ENCODE measurements at places on chromosomes 13 and 19. TPM values are rescaled to one million over a fixed set of nuclear protein-coding genes. Genes with fewer than 3 reads are reported as not detected.

- H3K4me1 ChIP-seq: no peaks in the 10 kb centered on the region
- DNase-seq: no peak
- no peaks in the 10 kb centered on the region for H3K27me3 ChIP-seq
- no peaks in the 10 kb centered on the region for H3K36me3 ChIP-seq
- no peak overlapping the region for H3K4me3 ChIP-seq
Observed at GRCh38 chr19:3118232-3119070, 17.4 kb upstream of the GNA15 start.

- H3K27me3 ChIP-seq: no peaks in the 10 kb centered on the region
- H3K4me3 ChIP-seq: peak overlapping the region; percentile 10
- no peaks in the 10 kb centered on the region for H3K4me1 ChIP-seq
- no peak for DNase-seq
- H3K36me3 ChIP-seq: no peaks in the 10 kb centered on the region
Observed at GRCh38 chr19:18223860-18224524, 2.2 kb downstream of the PDE4C start.

DNA sequence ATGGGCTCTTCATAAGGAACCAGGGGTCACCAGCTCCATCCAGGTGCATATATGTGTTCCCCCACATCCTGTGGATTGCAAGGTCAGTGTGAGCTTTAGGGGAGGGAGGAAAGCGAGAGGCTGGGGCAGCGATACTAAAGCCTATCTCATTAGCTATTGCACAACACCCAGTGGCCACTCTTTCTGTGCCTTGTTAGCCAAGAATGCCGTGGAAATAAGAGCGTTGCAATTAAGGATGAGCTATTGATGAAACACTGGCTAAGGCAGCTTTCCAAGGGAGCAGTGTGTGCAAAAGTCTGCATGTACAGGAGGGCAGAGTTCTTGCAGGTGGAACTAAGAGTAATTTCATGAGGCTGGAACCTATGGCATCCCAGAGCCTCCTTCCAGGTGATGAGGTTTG is 17.6 kb downstream of the TNFSF11 start:
- no peaks in the 10 kb centered on the region for H3K36me3 ChIP-seq
- H3K4me1 ChIP-seq: no peaks in the 10 kb centered on the region
- DNase-seq: no peak

GRCh38 chr19:39297931-39298634 is 1.9 kb downstream of the IFNL1 start:
- H3K27me3 ChIP-seq: no peaks in the 10 kb centered on the region
- no peak overlapping the region for H3K27ac ChIP-seq
- H3K36me3 ChIP-seq: no peaks in the 10 kb centered on the region
- no peak overlapping the region for H3K4me3 ChIP-seq
- no peaks in the 10 kb centered on the region for H3K4me1 ChIP-seq
- no peak for DNase-seq

DNA sequence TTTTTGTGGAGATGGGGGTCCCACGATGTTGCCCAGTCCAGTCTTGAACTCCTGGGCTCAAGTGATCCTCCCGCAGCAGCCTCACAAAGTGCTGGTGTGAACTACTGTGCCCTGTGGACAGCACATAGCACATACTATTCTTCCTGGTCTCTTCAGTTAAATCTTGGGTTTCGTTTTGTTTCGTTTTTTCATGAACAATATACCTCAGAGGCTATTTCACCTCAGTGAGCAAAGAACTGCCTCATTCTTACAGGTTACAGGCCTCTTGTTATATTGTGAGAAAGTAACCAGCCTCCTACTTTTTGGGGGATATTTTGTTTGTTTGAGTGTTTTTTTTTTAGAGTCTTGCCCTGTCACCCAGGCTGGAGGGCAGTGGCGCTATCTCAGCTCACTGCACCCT is 1.3 kb upstream of the C3 start:
- no peak overlapping the region for H3K4me3 ChIP-seq
- no peaks in the 10 kb centered on the region for H3K27me3 ChIP-seq
- peaks cover 11% of the 10 kb centered on the region for H3K4me1 ChIP-seq
- H3K27ac ChIP-seq: peak overlapping the region; percentile 71
- H3K36me3 ChIP-seq: no peaks in the 10 kb centered on the region
- no peak for DNase-seq

- no peak for DNase-seq
- no peak overlapping the region for H3K27ac ChIP-seq
- H3K4me3 ChIP-seq: no peak overlapping the region
- H3K36me3 ChIP-seq: no peaks in the 10 kb centered on the region
Observed at GRCh38 chr13:45546410-45546765, 69.2 kb downstream of the ERICH6B start.

DNA sequence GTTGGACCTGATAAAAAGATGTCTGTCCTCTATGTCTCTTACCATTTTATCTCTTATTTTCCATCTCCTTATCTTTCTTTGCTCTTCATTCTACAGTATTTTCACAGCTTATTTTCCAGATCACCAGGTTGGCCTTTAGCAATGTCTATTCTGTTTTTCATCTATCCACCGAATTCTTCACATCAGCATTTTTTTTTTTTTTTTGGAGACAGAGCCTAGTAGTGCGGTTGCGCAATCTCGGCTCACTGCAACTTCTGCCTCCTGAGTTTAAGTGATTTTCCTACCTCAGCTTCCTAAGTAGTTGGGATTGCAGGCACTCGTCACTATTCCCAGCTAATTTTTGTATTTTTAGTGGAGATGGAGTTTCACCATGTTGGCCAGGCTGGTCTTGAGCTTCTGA is 49.0 kb downstream of the DNAJC15 start:
- no peaks in the 10 kb centered on the region for H3K4me1 ChIP-seq
- H3K27ac ChIP-seq: no peak overlapping the region
- no peak overlapping the region for H3K4me3 ChIP-seq

DNA sequence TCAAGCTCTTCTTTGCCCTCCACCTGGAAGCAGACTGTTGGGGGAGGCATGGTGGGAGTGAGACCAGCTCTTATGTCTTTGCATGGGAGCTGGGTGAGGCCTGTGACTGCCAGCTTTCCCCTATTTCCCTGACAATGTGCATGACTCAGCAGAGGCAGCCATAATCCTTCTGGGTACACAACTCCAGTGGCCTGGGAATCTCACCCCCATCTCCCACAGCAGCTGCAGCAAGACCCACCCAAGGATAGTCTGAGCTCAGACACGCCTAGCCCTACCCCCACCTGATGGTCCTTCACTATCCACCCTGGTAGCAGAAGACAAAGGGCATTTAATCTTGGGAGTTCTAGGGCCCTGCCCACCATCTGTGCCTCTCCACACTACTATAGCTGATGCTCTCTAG is 41.4 kb upstream of the FGF14 start:
- H3K4me1 ChIP-seq: no peaks in the 10 kb centered on the region
- no peak overlapping the region for H3K27ac ChIP-seq

DNA sequence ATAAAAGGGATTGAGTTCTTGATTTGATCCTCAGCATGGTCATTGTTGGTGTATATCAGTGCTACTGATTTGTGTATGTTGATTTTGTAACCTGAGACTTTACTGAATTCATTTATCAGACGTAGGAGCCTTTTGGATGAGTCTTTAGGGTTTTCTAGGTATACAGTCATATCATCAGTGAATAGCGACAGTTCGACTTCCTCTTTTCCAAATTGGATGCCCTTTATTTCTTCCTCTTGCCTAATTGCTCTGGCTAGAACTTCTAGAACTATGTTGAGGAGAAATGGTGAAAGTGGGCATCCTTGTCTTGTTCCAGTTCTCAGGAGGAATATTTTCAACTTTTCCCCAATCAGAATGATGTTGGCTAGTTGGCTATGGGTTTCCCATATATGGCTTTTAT is 27.0 kb downstream of the POMP start:
- no peak for DNase-seq
- no peaks in the 10 kb centered on the region for H3K36me3 ChIP-seq
- H3K27ac ChIP-seq: no peak overlapping the region
- H3K27me3 ChIP-seq: no peaks in the 10 kb centered on the region
- no peaks in the 10 kb centered on the region for H3K4me1 ChIP-seq

GRCh38 chr19:24078680-24079079 is 8.3 kb upstream of the ZNF254 start:
- no peak for DNase-seq
- H3K4me1 ChIP-seq: no peaks in the 10 kb centered on the region

The NLRP4 gene
- polyA plus RNA-seq: not detected

The ZNF177 gene
- polyA plus RNA-seq: 1.6 TPM

The ALOX5AP gene
- 753 TPM for polyA plus RNA-seq

The ZNF429 gene
- 5.4 TPM for polyA plus RNA-seq

- peaks cover 16% of the 10 kb centered on the region for H3K27me3 ChIP-seq
- no peaks in the 10 kb centered on the region for H3K36me3 ChIP-seq
- H3K27ac ChIP-seq: peak overlapping the region; percentile 64
- no peak overlapping the region for H3K4me3 ChIP-seq
- no peak for DNase-seq
- no peaks in the 10 kb centered on the region for H3K4me1 ChIP-seq
Observed at GRCh38 chr13:20942938-20943559, 40.5 kb upstream of the XPO4 start.

The MEF2B gene
- polyA plus RNA-seq: 0.59 TPM

DNA sequence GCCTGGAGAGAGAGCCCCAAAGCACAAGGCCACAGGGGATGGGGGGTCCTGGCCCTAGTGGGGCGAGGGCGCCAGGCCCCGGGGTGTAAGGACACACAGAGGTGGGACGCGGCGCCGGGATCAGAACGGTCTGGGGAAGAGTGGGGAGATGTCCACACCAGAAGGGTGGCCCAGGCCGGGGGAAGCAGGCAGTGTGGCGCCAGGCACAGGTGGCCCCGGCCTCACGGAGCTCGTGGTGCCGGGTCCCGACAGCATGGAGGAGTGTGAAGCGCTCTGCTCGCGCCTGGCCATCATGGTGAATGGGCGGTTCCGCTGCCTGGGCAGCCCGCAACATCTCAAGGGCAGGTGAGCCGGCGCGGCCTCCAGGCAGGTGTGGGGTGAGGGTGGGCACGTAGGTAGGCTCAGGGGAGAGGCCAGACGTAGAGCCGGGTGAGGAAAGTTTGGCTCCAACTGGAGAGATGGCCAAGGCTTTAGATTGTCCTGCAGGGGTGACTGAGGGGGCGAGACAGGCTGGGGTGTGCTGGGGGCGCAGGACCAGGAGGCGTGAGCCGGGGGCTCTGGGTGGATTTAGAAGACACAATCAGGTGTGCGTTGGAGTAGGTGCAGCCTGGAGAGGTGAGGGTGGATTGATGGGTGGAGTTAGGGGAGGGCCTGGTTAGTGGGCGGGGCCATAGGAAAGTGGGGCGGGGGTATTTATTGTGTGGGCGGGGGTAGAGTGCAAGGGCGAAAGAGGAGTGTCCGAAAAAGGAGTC is 2.9 kb upstream of the ARHGAP45 start:
- H3K4me1 ChIP-seq: no peaks in the 10 kb centered on the region
- H3K4me3 ChIP-seq: no peak overlapping the region
- no peak for DNase-seq
- H3K36me3 ChIP-seq: no peaks in the 10 kb centered on the region
- H3K27me3 ChIP-seq: no peaks in the 10 kb centered on the region

DNA sequence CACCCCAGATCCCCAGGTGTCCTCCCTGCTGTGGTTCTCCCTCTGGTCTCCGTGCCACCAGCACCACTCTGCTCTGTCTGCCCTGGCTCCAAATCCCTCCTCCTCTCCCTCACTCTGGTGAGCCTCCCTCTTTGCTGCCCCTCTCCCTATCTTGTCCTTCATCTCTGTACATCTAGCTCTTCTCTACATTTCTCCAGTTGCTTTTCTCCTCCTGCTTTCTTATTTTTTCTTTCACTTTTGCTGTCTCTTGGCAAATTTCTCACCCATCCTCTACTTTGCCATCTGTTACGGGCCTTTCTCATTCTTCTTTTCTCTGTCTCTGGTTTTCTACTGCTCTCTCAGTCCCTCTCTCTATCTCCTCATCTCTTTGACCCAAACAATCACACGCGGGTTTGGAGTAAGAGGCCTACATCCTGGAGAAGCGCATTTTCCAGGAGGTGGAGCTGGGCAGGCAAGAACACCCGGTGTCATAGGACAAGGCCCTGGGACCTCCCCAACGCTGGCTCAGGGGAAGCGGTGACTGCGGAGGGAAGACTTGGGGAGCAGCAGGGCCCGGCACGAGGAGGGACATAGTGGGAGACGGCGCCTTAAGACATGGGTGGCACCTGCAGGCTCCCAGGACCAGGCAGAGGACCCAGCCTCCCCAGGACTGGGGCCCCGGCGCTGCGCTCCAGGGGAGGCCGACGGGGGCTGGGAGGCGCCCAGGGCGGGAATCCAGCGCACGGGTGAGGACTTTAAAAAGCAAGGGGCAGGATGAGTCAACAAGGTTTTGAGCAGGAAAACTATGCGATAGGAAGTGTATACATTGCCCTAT is 9.9 kb downstream of the ZNF611 start:
- H3K27ac ChIP-seq: no peak overlapping the region
- H3K4me3 ChIP-seq: no peak overlapping the region
- H3K4me1 ChIP-seq: no peaks in the 10 kb centered on the region
- no peaks in the 10 kb centered on the region for H3K27me3 ChIP-seq

GRCh38 chr19:46404055-46404752 is 9.2 kb downstream of the CCDC8 start:
- peak overlapping the region; percentile 22 for H3K4me3 ChIP-seq
- H3K36me3 ChIP-seq: no peaks in the 10 kb centered on the region
- H3K4me1 ChIP-seq: peaks cover 35% of the 10 kb centered on the region
- no peaks in the 10 kb centered on the region for H3K27me3 ChIP-seq

The B3GNT3 gene
- 2.0 TPM for polyA plus RNA-seq

- H3K4me1 ChIP-seq: peaks cover 12% of the 10 kb centered on the region
- peaks cover 4% of the 10 kb centered on the region for H3K27me3 ChIP-seq
- no peak overlapping the region for H3K4me3 ChIP-seq
Observed at GRCh38 chr19:28472843-28473242, 740.1 kb downstream of the UQCRFS1 start.

DNA sequence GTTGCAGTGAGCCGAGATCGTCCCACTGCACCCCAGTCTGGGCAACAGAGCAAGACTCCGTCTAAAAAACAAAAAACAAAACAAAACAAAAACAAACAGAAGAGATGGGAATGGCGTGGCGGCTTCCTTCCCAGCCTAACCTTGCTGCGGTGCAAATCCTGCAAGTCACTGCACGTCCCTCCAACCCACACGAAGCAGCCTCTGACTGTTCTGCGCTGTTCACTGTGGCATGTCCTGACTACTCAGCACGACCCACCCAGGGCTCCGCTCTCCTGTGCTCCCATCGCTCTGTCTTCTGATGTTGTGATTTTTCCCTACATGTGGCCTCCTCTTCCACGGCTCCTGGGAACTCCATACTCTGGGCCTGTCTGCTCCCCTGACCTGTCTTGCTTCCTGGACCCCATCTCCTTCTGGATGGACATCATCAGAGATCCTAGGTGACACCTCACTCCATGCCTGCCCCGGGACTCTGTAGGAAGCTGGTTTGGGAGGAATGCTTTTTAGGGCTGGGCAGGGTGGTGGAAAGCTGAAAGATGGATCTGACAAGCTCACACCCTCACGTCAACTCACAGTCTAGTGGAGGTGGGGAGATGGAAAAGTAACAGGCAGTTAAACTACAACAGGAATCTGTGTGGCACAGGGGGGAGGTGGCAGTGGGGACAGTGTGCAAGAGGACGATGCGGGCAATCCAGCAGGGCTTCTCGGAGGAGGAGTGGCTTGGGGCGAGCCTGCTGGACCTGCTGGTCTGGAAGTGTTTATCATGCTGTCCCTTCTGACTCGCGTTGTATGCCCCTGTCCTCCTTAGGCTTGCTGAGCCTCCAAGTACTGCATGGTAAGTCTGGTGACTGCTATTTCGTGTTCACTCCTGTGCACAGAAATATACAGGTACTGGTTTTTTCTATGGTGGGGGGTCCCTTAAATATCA is 18.8 kb downstream of the ZSCAN5A start:
- H3K4me3 ChIP-seq: no peak overlapping the region
- H3K4me1 ChIP-seq: peaks cover under 1% of the 10 kb centered on the region
- H3K27ac ChIP-seq: no peak overlapping the region
- H3K27me3 ChIP-seq: no peaks in the 10 kb centered on the region
- H3K36me3 ChIP-seq: peaks cover 13% of the 10 kb centered on the region

GRCh38 chr13:60019119-60019993 is 144.4 kb downstream of the DIAPH3 start:
- no peak overlapping the region for H3K27ac ChIP-seq
- no peak overlapping the region for H3K4me3 ChIP-seq
- H3K27me3 ChIP-seq: no peaks in the 10 kb centered on the region
- DNase-seq: no peak
